ENCODE measurements at places on chromosomes 4 and X.
A peak's percentile ranks its signal among the peaks of the same experiment; 100 is the strongest.

- DNase-seq: no peak
Measured at GRCh38 chrX:10482261-10482660, 138.1 kb downstream of the MID1 start.

- no peak for DNase-seq
Measured at GRCh38 chrX:22134681-22135080, 102.6 kb downstream of the PHEX start.

GRCh38 chrX:14660970-14661369 lies 131.6 kb downstream of the GLRA2 start:
- DNase-seq: no peak

GRCh38 chr4:188130355-188130754 lies 8.9 kb upstream of the TRIML1 start:
- no peak for DNase-seq

GRCh38 chr4:182245041-182245440 lies 1.8 kb downstream of the TENM3 start:
- no peak for DNase-seq

DNA sequence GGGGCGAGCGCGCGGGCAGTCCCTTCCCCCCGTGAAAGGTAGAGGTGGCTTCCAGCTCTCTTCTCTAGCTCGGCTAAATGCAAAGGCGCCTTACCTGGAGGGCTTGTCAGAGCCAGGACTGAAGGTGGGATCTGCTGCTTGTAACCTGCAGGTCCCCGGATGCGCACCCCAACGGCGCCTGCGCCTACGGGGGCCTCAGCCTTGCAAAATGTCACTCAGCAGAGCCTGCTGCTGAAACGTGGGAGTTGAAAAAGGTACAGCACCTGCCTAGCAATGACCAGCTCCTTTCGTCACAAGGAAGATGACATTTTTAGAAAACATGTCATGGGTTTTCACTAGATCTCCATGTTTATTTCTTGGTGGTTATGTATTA lies 583 bp downstream of the ABHD18 start:
- peak; percentile 6 for DNase-seq

GRCh38 chrX:16188687-16189086 lies 21.4 kb downstream of the MAGEB17 start:
- DNase-seq: no peak

GRCh38 chr4:140116442-140117104 lies 37.4 kb downstream of the MAML3 start:
- DNase-seq: no peak

GRCh38 chr4:982291-982690 lies 4.6 kb upstream of the IDUA start:
- no peak for DNase-seq

DNA sequence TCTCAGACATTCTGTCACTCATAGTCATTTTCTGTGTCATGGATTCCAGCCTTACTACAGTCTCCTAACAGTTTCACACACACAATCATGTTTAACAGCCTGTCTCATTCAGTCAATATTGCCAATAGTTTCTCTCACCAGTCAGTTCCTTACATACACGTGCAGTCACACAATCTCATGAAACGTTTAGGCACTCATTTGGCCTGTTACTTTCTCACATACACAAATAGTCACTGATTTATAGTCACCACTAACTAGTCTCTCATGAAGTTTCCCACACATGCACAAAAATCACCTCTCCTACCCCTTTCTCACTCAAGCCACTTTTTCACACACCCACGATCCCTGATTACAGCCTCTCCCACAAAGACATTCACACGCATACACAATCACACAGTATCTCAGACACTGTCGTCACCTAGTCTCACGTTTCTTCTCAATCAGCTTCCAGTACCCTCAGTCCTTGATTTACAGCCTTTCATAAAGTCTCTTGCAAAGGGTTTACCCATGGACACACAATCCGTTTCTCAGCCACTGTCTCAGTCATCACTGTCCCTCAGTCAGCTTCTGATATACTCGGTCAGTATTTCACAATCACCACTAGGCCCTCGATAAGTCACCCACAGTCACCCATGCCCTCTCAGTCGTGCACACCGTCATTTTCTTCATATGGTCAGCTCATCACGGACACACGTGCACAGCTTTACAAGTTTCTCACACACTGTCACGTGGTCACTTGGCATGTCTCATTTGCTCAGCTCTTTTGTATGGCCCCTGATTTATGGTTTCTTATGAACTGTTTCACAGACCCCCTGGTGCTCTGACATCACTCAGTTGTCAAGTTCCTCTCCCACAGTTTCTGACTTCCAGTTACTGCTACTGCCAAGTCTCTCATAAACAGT lies 4.2 kb upstream of the CFP start:
- no peak for DNase-seq

DNA sequence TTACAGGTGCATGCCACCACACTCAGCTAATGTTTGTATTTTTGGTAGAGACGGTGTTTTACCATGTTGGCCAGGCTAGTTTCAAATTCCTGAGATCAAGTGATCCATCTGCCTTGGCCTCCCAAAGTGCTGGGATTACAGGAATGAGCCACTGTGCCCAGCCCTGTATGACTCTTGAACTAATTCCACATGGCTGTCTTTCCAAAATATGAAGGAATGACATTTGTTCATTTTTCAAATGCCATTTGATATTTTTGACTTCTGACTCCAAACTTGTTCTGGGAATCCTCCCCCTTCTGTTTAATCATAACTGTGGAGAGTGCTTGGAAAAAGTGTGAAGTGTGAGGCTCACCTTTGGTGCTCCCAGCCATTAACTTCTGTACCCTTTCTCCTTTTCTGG lies 119.2 kb downstream of the NHS start:
- DNase-seq: no peak

- DNase-seq: no peak
Measured at GRCh38 chr4:46390355-46391058, 579 bp upstream of the GABRA2 start.

GRCh38 chr4:68599150-68599549 lies 23.0 kb upstream of the UGT2B17 start:
- DNase-seq: no peak

Measured in HS-5 (cell line).